ENCODE measurements at places on chromosomes 4 and X. TPM values are rescaled to one million over a fixed set of nuclear protein-coding genes. Genes with fewer than 3 reads are reported as not detected.

Gene MAGEA11
- total RNA-seq = 0.09 TPM

Gene MAPK10
- 14.4 TPM for total RNA-seq

Gene SLC10A4
- total RNA-seq = not detected

Gene MMRN1
- total RNA-seq = 0.14 TPM

Gene SLC9B1
- 0.83 TPM for total RNA-seq

Gene RCHY1
- 30.3 TPM for total RNA-seq

Gene BEX2
- 1.3 TPM for total RNA-seq

Gene PABPC4L
- total RNA-seq = 1.5 TPM

Gene GPR50
- total RNA-seq = not detected

Gene FAM47E
- total RNA-seq = 1.4 TPM

Gene ACE2
- total RNA-seq = under 0.01 TPM

Gene FOXR2
- not detected for total RNA-seq

Gene GAGE12H
- total RNA-seq = not detected

Gene TRIML1
- not detected for total RNA-seq

Gene SHROOM4
- total RNA-seq = 0.28 TPM

Gene TLR7
- total RNA-seq = not detected

Gene GAGE10
- not detected for total RNA-seq

Gene ERVMER34-1
- total RNA-seq = under 0.01 TPM

Gene IRAK1
- 42.1 TPM for total RNA-seq

Gene ACOX3
- 27.7 TPM for total RNA-seq

Gene ALB
- 0.09 TPM for total RNA-seq

Gene CXorf65
- not detected for total RNA-seq

Gene RPA4
- 0.71 TPM for total RNA-seq

Gene DCLK2
- 5.8 TPM for total RNA-seq

Gene MAGEA12
- under 0.01 TPM for total RNA-seq

Gene TADA2B
- total RNA-seq = 8.2 TPM

Gene SPACA5
- total RNA-seq = not detected

Gene YTHDC1
- total RNA-seq = 40.4 TPM

Gene MAGEB18
- total RNA-seq = not detected

Gene XK
- total RNA-seq = under 0.01 TPM

Gene TASL
- total RNA-seq = not detected

Gene ARFIP1
- 40.7 TPM for total RNA-seq

Gene TCEAL7
- 37.3 TPM for total RNA-seq

Gene NMU
- not detected for total RNA-seq

Gene CYP2U1
- total RNA-seq = 11.2 TPM
